HuH-7.5 (cell line): ENCODE measurements at places on chromosomes 7 and 10.

DNA sequence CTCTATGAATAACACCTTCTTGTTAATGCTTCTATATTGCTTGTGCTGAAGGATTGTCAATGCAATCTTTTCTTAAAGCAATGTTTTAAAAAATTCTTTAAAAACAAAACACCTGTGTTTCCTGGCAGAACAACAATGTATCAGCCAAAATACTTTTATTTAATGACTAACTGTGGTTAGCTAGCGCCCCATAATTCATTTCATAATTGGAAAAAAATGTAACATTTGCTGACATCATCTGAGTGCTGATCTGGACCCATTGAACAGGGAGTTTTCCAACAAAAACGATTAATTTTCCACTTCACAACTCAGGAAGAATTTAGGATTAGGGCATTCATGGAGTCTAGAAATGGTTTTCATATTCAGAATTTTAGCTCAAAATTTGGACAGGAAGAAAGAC is 137.6 kb upstream of the CDK6 start:
- DNase-seq = no peak

GRCh38 chr7:112067632-112068540 is 138.3 kb downstream of the DOCK4 start:
- no peak for DNase-seq

DNA sequence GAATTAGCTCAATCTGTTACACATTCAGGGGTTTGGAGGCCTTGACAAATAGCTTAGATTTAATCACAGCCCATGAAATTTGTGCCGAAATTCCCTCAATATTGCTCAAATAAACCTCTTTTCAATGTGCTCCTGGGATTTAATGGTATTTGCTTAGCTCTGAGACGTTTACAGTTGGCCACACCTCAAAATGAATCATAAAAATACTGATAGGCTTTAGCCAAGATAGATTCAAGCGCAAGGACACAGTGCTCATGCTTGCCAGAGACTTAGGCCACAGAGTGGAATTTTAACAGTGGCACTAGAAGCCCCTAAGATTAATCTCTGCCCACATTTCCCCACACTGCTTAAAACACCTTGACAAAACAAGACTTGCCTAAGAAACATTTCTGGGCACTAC is 2.3 kb upstream of the SEMA3C start:
- DNase-seq = no peak

DNA sequence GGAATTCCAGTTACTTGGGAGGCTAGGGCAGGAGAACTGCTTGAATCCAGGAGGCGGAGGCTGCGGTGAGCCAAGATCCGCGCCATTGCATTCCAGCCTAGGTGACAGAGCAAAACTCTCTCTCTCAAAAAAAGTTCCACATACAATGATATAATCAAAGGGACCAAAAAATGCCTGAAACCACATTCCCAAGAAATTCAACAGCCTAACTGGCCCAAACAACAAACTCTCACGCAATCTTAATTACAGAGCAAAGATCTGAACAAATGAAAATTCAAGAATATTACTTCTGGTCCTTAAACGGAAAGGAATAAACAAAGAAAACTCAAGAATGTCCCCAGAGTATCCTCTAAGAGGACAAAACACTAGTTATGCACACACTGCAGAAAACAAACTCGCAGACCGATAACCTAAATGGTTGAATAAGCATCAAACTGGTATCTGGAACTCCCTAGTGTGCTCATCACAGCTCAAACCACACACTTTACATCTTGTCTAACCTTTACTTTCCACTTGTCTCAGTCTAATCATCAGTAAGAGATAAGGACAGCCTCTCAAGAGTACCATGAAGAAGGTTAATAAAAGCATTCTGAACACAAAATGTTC is 3.7 kb downstream of the OGA start:
- no peak for DNase-seq
